Activated CD4-positive, alpha-beta T cell treated with anti-CD3 and anti-CD28 coated beads, Interleukin-2, amount 50 U/mL, for 1 hour (primary cell): ENCODE measurements at places on chromosomes 1 and 21.

GRCh38 chr1:103275725-103276124 is 167.4 kb upstream of the COL11A1 start:
- DNase-seq = no peak

- no peak for DNase-seq
Measured at GRCh38 chr1:218739426-218739825, 394.3 kb downstream of the TGFB2 start.

GRCh38 chr1:227961651-227962466 is 14.1 kb upstream of the WNT9A start:
- DNase-seq = no peak

DNA sequence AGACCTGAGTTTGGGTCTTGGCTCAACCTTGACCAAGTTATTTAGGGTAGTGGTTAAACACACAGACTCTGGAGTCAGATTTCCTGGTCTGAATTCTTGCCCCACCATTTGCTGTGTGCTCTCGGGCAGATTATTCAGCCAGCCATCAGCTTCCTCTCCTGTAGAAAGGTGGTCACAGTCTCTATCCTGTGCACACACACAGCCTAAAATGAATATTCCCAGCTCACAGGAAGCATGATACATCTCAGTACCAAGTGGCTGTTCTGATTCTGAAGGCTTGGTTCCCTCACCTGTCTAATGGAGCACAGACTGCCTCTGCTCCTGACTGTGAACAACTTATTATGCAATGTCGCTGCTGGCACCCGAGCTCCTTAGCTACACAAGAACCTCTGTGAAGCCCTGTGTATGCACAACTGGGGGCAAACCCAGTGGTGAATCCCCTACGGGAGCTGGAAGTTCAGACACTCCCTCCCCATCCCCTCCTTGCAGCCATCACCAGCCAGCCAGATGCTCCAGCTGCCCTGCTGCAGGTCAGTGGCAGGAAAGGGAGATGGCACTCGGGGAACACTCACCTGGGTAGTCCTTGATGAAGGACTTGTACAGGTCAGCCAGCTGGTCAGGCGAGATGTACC is 13.7 kb downstream of the ENO1 start:
- DNase-seq = no peak

- no peak for DNase-seq
Measured at GRCh38 chr1:207965392-207966387, 54.8 kb upstream of the CD34 start.

DNA sequence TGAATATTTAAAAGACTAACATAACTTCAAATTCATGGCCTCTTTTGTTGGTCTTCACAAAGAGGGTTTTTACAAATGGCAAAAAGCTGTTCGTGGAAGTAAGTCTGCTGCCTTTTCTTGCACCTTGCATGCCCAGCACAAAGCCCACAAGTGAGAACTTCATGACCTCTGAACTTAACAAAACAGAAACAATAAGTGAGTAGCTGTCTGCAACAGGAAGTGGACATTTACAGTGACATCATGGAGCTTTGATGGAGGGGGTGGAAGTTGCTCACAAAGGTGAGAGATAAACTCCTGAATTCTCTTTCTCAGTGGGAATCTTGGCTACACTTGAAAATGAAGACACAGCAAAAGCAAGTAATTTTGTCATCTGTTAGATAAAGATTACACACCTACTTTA is 303.3 kb upstream of the DEPDC1 start:
- DNase-seq = no peak

GRCh38 chr1:229114315-229114714 is 156.6 kb upstream of the RAB4A start:
- no peak for DNase-seq

DNA sequence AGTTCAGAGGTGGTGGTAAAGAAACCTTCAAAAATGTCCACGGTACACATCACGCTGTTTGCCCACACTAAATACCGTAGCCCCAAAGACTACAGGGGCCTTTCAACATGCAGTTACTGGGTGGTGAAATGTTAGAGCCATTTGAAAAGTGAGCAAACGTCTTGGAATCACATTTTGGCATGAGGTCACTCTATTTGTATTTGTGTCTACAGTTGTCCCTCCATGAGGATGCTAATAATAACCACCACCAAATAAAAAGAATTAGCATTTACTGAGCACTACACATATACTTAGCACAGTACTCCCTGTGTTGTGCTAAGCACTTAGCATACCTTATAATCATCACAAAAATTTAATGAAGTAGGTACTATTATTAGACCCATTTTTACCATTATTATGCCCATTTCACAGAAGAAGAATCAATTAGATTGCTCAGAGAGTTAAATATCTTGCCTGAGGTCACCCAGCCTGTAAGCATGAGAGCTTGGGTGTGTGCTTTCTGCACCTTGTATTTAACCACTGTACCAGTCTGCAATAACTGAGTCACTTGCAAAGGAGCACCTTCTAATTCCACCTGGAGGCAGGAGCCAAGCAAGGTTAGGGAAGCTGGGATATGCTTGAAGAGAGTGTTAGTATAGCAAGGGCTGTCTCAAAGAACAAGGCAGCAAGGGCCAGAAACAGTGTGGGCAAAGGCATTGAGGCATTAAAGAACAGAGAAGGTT is 57.4 kb downstream of the DNTTIP2 start:
- DNase-seq = no peak

GRCh38 chr21:39632796-39633442 is 20.2 kb downstream of the B3GALT5 start:
- no peak for DNase-seq

GRCh38 chr1:113252166-113252565 is 138.1 kb upstream of the MAGI3 start:
- no peak for DNase-seq

DNA sequence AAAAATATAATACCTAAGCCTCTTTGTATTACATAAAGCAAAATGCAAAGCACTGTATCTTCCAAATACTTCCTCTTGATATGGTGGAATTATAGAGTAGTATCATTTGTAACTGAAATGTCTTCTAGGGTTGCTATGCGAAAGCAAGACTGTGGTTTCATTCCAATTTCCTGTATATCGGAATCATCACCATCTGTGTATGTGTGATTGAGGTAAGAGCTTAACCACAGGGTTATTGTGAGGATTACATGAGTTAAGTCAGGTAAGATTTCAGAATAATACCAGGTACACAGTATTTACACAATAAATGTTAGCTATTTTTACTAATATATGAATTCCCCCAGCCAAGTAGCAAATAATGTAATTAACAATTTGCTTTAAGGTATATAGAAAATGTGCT is 24.7 kb downstream of the CD53 start:
- no peak for DNase-seq

DNA sequence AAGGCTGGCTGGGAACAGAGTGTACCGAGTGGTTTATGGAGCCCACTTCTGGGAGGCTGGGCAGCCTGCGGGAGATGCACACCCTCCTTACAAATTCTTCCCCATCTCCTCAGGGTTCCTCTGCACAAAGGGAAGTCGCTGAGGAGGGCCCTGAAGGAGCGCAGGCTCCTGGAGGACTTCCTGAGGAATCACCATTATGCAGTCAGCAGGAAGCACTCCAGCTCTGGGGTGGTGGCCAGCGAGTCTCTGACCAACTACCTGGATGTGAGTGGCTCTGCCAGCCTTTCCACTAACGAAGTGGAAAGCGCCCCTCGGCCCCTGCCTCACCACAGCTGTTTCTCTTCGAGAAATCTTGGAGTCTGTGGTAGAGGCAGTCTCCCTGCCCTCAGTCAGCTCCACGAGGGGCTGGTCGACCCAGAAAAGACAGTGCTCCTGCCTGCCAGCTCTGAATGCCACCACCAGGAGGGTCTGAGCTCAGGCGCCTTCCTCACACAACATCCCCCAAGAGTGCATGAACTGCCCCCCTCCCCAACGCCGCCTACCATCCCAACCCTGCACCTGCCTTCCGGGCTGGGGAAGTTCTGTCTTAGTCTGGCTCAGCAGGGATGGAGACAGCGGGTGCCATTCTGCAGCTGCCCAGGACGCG is 31.8 kb downstream of the PROK1 start:
- no peak for DNase-seq

- DNase-seq = no peak
Measured at GRCh38 chr1:109167001-109167506, 46.7 kb upstream of the SARS1 start.

DNA sequence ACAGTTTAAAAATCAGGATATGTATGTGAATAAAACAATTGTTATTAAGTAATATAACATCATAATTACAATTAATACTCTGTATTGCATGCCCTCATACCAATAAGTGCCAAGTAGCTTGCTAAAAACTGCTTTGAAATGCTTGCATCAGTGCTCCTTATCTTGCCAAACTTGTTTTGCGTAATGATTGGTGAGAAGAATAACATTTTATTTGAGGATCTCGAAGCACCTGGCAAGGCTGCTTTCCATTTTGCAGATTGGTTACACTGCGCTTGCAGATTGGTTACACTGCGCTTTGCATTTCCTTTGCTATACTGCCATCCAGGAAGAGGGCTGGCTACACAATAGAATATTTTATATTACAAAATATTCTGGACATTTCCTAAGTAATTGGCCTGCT is 1.7 kb upstream of the PBX1 start:
- no peak for DNase-seq

GRCh38 chr1:157371221-157371620 is 181.1 kb downstream of the FCRL5 start:
- DNase-seq = no peak
